ENCODE measurements at places on chromosomes 4 and X. TPM values are rescaled to one million over a fixed set of nuclear protein-coding genes. Genes with fewer than 3 reads are reported as not detected.

Gene GPR173
- total RNA-seq = not detected

Gene XPNPEP2
- 1.3 TPM for total RNA-seq

Gene ABCG2
- total RNA-seq = 0.43 TPM

Gene DCHS2
- not detected for total RNA-seq

Gene SSX4
- total RNA-seq = not detected

Gene PRPS2
- 76.8 TPM for total RNA-seq

Gene SPANXB1
- total RNA-seq = not detected

Gene ANK2
- 0.05 TPM for total RNA-seq

Gene DMP1
- total RNA-seq = not detected

Gene S100P
- total RNA-seq = 9.9 TPM

Gene RHOXF2
- total RNA-seq = not detected

Gene HTRA3
- not detected for total RNA-seq

Gene MAGEA8
- not detected for total RNA-seq

Gene UGT2A1
- not detected for total RNA-seq

Gene MAGEC1
- not detected for total RNA-seq

Gene FATE1
- total RNA-seq = not detected

Gene SLC4A4
- total RNA-seq = 2.9 TPM

Gene MAGEB2
- total RNA-seq = not detected

Gene MXRA5
- total RNA-seq = not detected

Gene OSTC
- total RNA-seq = 91.5 TPM

Measured in activated naive CD4-positive, alpha-beta T cell treated with anti-CD3 and anti-CD28 coated beads, Interleukin-2, amount 10 ng/mL, durations not matched to agents 5 hours and 36 hours (primary cell).